Coronary artery (tissue), 2 donors: ENCODE measurements at places on chromosomes 2 and 18.

GRCh38 chr2:120204945-120205670 lies 18.1 kb downstream of the TMEM185B start:
- DNase-seq = no peak

- no peak for DNase-seq
These were observed 117.6 kb upstream of the REV1 start for GRCh38 chr2:99607454-99607853.

GRCh38 chr18:35526495-35527059 lies 28.8 kb upstream of the INO80C start:
- DNase-seq = no peak

DNA sequence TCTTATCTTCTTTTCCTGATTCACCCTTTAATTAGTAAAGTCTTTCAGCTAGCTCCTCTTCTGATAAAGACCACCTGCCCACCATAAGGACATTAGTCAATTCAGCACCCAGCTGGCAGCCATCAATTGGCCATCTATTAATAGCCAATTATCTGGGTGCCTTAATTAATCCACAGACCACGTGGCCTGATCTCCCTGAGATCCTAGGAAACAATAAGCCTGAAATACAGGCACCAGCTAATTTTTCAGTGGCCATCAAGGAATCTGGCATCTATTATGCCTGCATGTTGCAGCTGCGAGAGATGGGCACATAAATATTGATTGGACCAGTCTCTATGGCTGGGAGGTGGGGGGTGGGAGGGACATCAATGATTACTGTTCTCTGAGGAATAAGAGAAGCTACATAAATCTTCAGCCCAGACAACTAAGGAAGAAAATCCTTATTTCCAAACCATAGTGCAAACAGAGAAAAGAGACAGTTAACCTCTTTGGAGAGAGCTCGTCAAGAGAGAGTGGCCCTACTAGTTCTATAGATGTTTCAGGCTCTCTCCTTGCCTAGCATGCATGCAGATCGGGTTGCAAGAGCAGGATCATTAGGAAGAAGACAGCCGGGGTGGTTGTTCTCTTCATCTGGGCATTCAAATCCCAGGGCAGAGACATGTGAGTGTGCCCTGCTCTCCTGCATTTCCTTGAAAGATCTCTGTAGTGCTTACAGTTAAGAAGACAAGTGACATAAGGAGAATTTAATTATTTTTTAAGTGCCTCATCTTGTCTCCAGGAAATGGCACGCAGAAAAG lies 8.7 kb downstream of the GALNT14 start:
- DNase-seq = no peak

- DNase-seq = no peak
These were observed 7.4 kb upstream of the POLI start for GRCh38 chr18:54261894-54262293.

DNA sequence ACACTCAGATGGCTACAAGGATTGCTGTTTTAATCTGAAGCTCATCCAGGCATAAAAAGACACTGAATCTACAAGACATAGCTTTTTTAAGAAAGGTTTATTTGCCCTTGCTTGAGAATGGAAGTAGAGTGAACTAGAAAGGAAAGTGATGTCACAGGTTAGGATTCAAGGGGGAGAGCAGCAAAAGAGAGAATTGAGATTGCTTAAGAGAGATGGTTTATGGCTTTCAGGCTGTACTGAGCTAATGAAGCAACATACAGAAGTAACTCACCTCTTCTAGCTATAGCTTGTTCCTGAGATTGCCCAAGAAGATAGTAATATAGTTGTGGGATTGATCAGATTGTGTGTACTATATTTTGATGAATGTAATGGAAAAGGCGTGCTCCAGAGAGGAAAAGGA lies 26.1 kb upstream of the ACVR2A start:
- DNase-seq = no peak

- DNase-seq = no peak
These were observed 19.3 kb downstream of the GAD1 start for GRCh38 chr2:170836027-170836426.

GRCh38 chr18:44786257-44786656 lies 105.6 kb downstream of the SETBP1 start:
- no peak for DNase-seq

DNA sequence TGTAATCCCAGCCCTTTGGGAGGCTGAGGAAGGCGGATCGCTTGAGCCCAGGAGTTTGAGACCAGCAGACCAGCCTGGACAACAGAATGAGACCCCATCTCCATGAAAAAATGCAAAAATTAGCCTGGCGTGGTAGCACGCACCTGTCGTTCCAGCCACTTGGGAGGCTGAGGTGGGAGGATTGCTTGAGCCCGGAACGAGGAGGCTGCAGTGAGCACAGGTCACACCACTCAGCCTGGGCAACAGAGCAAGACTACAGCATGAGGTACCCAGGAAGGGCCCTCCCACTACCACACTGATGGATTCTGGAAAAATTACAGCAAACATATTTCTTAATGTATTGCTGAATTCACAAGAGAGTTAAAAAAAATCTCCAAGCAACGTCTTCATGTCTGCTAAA lies 56.3 kb upstream of the HPCAL1 start:
- DNase-seq = no peak

DNA sequence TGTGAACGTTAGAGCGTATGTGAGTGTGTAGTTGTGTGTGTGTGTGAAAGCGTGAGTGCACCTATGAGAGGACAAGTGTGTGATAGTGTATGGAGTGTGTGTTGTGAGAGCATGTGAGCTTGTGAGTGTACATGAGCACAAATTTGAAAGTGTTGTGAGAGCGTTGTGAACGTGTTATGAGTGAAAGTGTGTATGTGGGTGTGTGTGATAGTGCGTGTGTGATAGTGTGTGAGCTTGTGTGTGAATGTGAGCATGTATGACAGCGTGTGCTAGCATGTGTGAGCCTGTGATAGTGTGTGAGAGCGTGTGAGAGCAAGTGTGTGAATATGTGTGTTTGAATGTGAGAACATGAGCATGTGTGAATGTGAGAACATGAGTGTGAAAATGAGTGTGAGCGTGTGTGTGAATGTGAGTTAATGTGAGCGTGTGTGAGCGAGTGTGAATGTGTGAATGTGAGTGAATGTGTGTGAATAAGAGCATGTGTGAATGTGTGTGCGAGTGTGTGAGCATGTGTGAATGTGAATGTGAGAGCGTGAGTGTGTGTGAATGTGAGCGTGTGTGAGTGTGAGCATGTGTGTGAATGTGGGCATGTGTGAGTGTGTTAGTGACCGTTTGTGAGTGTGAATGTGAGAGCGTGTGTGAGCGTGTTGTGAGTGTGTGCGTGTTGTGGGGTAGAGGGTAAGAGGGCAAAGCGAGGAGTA lies 25.0 kb downstream of the RALB start:
- DNase-seq = no peak

DNA sequence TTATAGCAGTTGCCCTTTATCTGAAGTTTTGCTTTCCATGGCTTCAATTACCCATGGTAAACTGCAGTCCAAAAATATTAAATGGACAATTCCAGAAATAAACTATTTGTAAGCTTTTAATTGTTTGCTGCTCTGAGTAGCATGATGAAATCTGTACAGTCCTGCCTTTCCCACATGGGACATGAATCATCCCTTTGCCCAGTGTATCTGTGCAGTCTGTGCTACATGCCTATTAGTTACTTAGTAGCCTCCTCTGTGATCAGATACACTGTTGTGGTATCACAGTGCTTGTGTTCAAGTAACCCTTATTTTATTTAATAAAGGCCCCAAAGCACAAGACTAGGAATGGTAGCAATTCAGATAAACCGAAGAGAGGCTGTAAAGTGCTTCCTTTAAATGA lies 810.6 kb upstream of the PIK3C3 start:
- no peak for DNase-seq

- DNase-seq = no peak
These were observed 12.7 kb upstream of the PAX3 start for GRCh38 chr2:222311319-222311977.

DNA sequence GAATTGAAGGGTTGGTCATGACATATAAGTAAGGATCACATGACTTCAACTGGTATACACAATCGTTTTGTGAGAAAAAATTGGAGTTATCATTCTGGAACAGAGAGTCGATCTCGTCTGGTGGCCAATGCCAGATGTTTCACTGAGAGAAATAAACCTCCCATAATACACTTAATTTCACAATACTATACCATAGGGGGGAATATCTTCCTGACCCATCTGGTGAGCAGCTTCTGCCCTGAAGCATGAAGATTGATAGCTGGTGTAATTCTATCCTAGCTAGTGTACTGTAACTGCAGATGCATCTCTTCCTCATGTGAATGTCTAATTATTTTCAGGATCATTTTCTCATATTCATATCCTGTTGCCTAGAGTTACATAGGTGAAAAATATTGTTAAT lies 15.7 kb upstream of the CDH7 start:
- DNase-seq = no peak

DNA sequence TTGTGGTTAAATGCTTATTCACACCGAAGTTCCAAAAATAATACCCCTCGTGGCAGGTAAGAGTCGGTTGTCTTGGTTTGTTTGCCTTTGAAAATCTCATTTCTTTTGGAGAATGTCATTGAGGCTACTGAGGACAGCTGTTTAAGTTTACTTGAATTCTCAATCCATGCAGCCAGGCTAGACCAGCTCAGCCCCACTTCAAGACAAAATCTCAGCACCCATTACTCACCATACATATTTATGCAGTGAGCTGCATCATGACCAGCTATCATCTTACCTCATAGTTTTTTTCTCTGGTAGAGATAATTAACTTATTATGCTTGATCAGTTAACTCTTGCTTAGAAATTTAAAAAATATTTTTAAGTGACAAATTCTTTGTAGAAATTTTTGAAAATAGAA lies 115.9 kb downstream of the HAUS1 start:
- DNase-seq = no peak

DNA sequence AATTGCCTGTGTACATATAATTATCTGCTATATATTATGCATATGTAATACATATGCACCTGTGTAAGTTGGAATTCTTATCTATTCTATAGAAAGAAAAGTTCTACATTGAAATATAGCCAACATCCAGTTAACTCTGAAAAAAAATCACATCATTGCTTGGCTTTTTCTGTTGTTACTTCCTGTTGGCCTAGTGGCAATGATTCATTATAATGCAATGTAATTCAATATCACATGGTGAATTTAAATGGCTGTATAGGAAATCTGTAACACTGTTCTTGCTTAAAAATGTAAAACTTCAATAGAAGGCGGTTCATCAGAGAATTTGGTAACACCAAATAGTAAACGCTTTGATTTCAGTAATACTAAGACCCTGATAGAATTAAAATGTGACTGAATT lies 44.5 kb upstream of the MAP4K3 start:
- no peak for DNase-seq

GRCh38 chr2:85547859-85548607 lies 9.1 kb downstream of the MAT2A start:
- no peak for DNase-seq
